ENCODE measurements at places on chromosomes 12 and 14.
A peak's percentile ranks its signal among the peaks of the same experiment; 100 is the strongest.

GRCh38 chr14:68925373-68925772, 53.7 kb downstream of the ACTN1 start:
- DNase-seq = no peak

GRCh38 chr14:76923431-76924370, 97.5 kb downstream of the LRRC74A start:
- peak; percentile 17 for DNase-seq

GRCh38 chr14:93116676-93117200, 1.0 kb upstream of the ITPK1 start:
- DNase-seq = no peak

DNA sequence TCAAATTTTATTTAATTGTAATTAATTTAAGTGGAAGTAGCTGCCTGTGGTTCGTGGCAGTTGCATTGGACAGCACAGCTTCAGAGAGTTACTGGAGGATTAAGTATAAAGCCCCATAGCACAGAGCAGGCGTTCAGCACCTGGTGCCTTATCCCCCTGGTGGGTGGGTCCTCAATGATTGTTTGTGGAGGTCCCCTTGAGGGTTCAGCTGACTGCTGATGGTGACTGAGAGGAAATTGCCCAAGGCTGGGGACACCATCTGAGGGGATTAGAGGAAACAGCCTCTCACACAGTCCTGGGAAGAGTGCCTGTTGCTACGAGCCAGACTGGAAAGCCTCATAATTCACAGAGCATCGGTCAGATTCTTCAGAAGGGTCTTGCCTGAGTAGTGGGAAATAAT, 83.4 kb upstream of the NOS1 start:
- DNase-seq = no peak

DNA sequence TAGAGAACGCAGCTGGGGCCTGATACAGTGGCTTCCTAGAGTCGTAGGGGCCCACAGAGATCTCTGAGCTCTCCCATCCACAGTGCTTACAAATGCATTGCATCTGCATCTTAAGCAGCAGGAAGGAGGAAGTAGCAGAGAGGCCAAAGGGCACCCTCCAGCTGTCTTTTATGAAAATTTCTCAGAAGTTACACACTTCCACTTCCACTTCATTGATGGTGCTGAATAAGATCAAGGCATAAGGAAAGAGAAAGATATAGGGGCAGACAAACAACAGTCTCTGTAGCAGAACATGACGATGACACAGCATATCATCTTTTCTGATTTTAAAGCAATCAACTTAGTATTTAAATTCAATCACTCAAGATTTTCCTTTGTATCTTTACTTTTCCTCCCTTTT, 51.6 kb upstream of the ABCC9 start:
- DNase-seq = no peak

- no peak for DNase-seq
Measured at GRCh38 chr12:79662046-79662811, 28.5 kb downstream of the PAWR start.

DNA sequence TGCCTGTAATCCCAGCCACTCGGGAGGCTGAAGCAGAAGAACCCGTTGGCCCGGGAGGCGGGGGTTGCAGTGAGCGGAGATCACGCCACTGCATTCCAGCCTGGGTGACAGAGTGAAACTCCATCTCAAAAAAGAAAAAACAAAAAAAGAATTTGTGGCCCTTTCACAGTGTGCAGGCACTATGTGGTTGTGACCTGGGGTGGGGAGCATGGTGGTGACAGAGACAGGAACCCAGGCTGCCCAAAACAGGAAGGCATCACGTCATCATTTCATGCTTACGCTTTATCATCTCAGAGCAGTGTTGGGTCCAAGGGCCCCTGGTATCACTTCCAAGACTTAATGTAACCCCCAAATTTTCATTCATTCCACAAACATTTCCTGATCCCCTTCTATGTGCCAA, 175.7 kb upstream of the GSC start:
- no peak for DNase-seq

DNA sequence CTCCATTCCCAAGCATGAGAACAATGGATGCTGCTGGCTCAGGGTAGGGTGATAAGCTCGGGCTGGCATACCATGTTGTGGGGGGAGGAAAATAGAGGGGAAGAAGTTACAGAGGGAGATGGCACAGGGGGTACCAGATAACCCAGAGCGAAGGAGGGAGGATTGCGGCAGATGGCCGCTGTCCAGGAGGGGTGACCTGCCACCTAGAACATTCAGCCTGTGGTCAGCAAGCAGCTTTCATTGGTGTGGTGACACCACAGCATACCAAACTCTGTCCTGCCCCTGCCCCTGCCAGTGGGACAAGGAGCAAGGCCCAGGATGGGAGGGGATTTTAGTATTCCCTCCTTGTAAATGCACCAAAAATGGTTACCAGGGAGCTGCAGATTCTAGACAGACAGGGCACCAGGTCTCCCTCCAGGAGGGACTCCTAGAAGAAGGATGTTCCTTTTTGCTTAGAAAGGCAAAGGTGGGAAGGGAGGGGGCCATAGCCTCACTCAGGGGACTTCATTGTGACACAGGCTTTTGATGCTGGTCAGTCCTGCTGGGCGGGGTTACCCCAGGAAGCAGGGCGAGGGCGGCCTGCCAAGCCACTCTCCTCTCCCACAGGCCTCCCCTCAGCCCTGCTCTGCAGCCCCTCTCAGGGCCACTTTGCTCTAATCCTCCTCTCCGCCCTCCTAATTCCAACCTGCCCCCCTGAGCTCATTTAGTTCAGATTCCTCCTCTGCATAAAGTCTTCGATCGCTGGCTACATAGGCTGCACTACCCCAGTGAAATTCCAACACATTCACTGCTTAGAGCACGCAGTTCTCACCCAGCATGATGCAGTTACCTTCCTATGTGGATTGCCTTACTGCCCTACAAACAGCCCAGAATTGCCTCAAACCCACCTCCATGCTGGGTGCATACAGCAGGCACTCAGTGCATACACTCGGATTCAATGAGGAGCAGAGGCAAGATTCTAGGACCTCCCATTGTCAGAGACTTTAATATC, 36.0 kb upstream of the PLEKHG6 start:
- DNase-seq = no peak

DNA sequence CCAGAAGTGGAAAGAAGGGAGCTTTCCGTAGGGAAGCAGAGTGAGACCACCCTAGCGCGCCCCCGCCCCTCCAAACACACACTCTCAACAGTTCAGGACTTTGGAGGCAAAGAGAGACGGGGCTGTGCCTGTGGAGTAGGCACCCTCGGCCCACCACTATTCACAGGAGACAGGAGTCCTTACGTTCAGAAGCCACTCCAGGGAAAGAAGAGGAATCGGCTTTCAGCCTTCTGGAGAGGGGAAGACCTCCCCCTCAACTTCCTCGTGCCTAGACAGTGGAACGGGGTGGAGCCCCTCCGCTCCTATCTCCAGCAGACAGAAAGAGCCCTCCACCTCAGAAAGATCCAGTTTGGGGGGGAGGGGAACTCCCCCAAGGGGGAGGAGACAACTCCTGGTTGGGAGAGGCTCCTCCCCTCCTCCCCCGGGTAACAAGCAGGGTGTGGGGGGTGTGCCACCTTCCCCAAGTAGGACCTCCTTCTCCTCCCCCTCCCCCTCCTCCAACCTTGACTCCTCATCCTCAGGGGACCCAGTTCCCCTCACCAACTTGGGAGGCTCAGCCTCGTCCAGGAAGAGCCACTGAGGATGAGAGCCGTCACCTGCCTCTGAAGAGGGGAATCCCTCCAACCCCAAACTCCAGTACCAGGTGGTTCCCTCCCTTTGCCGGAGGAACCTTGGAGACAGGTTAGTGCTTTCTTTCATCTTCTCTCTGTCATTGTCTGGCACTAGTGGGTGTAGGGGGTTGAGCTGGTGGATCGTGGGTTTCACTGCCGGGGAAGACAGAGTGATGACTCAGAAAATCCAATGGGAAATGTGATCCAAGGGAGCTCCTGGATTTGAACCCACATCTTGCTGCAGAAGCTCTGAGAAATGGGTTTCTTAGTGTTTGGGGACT, 883 bp downstream of the FOXJ2 start:
- DNase-seq = no peak

- DNase-seq = no peak
Measured at GRCh38 chr14:88005050-88005481, at the start of gene GPR65. Gene GPR65 (plus strand): TSS chr14:88005135. CDS start chr14:88010848, 5,713 bp downstream.

DNA sequence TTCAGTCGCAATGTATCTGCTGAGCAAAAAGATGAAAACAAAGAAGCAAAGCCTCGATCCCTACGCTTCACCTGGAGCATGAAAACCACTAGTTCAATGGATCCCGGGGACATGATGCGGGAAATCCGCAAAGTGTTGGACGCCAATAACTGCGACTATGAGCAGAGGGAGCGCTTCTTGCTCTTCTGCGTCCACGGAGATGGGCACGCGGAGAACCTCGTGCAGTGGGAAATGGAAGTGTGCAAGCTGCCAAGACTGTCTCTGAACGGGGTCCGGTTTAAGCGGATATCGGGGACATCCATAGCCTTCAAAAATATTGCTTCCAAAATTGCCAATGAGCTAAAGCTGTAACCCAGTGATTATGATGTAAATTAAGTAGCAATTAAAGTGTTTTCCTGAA, 19.8 kb downstream of the CKB start:
- DNase-seq = no peak

DNA sequence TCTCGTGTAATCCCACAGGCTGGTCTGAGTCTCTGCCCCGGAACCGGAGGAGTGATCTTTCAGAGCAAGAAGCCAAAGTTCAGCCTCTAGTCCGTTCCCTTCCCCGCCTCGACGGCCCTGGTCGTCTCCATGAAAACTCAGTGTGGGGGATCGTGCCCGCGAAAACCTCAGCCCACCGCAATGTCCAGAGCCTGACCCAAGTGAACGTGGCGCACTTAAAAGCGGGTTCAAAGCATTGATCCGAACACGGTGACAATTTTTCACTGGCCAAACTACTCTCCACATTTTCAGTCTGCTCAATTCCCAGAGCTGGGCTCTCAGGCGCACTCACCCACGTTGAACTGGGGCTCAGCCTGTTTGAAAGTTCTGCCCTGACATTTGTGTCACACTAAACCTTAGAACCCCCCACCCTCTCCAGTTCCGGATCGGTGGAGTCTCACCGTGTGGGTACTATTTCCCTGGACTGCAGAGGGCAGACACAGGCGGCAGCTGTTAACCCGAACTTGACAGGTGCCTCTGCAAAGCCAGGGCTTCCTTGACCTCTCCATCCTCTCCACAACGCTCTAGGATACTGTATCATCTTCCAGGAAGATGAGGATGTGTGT, 886 bp upstream of the PRICKLE1 start:
- DNase-seq = no peak

DNA sequence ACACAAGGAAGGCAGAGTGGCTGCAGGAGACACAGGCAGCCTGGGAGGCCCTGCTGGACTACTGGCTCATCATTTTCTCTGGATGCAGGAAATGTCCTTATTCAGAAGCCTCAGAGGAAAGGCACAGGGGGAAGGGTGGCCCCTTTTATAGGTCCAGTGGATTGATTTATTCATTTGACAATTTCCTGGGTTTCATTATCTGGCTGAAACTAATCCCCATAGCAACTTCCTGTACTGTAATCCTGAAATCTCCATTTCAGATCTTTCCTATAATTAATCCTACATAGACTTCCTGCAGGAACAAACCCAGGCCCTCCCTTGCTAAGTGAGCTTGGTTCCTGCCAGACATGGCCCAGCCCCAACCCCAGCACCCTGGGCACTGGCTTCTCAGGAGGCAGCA, 23.0 kb downstream of the KRT76 start:
- DNase-seq = no peak

Measured in occipital lobe (tissue), 3 donors.